GM12864 (cell line): ENCODE measurements at places on chromosomes 6 and 20.

- no peak for DNase-seq
Observed at GRCh38 chr6:12090714-12091113, 78.6 kb downstream of the HIVEP1 start.

- no peak for DNase-seq
Observed at GRCh38 chr20:19588732-19589131, 169.3 kb upstream of the RIN2 start.

DNA sequence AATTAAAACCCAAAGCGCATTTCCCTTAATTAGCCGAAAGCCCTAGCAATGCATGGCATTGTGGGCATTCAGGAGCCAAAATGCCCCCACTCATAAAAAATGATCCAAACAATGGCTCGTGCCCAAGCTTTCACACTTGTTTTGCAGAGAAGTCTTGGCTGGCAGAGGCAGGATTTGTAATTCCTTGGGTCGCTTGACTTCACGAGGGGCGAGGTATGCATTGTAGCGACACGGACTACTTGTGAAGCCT lies 613 bp upstream of the SASH1 start:
- no peak for DNase-seq

DNA sequence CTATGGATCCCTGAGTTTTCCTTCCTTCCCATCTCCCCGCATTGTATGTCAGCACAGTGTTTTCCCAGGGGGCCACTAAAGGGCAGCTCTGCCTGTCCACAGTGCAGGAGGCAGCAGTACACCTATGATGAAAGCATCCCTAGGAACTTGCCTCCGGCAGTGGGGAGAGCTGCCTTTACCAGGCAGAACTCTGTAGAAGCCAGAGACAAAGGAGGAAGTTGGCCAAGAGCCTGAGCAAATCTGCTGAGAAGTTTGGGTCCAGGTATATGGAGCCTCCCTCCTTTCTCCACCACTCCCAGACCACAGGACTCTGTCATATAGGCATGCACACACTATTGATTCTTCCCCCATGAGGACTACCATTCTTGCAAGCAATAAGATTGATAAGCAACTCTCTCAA lies 282.7 kb downstream of the TBC1D7 start:
- DNase-seq = no peak

GRCh38 chr6:11141295-11141694 lies 29.8 kb upstream of the ERVFRD-1 start:
- DNase-seq = no peak

DNA sequence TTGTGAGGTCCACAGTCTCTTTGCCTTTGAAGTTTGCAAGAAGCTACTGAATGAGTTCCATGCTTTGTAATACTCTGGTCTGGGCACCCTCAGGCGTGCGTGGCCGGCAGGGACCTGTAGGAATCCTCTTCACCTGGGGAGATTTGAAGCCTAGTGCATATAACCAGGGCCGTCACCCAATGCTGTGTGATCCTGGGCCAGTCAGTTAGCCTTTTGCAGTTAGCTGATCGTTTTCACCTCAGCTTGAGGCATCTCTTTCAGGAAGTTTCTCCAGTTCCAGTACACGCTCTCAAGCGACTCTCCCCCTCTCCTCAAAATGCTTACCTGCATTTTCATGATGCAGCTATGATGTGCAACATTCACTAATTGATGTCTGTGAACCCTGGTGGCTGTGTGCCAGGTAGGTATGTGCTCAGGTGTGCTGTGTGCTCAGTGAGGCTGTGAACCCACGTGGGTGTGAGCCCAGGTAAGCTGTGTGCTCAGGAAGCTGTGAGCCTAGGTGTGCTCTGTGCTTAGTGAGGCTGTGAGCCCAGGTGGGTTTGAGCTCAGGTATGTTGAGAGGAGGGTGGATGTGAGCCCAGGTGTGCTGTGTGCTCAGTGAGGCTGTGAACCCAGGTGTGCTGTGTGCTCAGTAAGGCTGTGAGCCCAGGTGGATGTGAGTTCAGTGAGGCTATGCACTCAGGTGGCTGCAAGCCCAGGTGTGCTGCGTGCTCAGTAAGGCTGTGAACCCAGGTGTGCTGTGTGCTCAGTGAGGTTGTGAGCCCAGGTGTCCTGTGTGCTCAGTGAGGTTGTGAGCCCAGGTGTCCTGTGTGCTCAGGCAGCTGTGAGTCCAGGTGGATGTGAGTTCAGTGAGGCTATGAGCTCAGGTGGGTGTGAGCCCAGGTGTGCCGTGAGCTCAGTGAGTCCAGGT lies 120.4 kb downstream of the PHACTR3 start:
- no peak for DNase-seq
